Esophagus squamous epithelium (tissue), 5 donors: ENCODE measurements at places on chromosomes 12 and 14.

GRCh38 chr12:102816816-102817434, 100.1 kb downstream of the PAH start:
- DNase-seq: no peak

- DNase-seq: no peak
Measured at GRCh38 chr12:18651525-18651924, 86.3 kb downstream of the PLCZ1 start.

GRCh38 chr14:56862836-56863235, 52.6 kb upstream of the OTX2 start:
- no peak for DNase-seq

GRCh38 chr14:23709923-23710322, 73.8 kb downstream of the DHRS2 start:
- DNase-seq: no peak

DNA sequence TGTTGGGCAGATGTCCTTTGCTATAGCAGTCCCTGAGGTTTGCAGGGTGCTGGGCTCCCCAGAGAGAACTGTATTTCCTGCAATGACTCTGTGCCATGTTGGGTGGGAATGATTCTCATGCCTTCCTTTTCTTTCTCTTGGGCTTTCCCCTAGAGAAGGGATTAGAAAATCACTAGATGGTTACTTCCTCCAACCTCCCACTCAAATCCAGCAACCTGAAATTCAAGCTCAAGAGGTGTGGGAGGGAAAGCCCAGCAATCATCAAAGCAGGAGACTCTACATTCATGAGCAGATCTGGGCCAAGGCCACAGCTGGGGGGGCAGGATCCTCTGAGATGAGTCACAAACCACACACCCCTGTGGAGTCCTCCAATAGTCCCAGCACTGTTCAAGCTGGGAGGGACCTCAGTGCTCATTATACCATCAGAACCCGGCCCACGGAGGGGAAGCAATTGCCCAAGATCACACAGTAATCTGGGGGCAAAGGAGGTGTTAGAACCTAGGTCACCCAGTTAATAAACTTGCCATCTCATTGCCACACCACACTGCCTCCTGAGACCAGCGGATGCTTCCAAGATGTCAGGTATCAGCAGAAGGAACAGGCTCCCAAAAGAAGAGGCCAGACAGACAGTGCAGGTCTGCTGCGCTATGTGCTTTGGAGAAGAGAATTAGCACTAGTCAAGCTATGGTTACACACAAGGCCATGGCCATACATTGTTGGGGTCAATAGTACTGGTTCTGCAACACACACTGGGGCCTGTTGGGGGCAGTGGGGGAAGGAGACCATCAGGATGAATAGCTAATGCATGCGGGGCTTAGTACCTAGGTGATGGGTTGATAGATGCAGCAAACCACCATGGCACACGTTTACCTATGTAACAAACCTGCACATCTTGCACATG, 65.7 kb downstream of the TTC9 start:
- no peak for DNase-seq
